ENCODE measurements at places on chromosomes 11 and 22.

GRCh38 chr22:47738472-47739013 lies 976.1 kb downstream of the TBC1D22A start:
- DNase-seq: no peak

DNA sequence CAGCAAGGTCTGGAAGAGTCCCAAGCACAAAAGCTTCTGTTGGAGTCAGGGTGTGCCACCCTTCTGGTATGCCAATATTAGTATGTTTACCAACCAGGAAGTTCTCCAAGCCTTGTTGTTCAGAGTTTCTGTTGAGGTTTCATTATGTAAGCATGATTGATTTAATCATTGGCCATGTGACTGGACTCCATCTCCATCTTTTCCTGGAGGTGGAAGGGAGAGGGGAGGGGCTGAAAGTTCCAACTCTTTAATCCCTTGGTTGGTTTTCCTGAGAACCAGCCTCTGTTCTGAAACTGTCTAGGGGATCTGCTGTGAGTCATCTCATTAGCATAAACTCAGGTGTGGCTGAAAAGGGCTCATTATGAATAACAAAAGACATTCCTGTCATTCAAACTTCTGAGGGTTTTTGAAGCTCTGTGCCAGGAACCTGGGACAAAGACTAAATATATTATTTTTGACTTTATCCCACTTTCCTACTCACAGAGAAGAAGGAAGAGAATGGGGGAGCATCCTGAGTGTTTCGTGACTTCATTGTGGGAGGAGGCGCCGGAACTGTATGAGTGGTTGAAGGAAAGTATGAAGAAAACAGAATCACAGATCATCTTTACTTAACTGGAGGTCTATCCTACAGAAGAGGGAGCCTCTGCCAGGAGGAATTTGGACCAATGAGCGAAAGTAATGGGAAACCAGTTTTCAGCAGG lies 138.2 kb downstream of the NECTIN1 start:
- no peak for DNase-seq

DNA sequence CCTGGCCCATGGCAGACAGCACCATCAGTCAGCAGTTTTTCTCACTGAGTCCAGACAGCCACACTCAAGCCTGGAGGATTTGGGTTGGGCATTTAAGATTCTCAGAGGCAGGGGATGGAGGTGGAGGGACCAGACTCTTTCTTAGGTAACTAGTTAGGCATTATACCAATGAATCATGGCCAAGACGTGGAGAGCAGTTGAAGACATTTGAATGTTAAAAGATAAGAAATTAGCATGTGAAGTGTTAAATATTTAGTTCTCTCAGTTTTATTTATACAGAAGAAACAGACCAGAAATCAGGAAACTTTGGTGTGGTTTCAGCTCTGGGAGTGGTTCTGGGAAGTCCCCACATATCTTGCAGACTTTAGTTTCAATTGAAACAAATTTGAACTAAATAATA lies 9.9 kb downstream of the GTF2H1 start:
- DNase-seq: no peak

DNA sequence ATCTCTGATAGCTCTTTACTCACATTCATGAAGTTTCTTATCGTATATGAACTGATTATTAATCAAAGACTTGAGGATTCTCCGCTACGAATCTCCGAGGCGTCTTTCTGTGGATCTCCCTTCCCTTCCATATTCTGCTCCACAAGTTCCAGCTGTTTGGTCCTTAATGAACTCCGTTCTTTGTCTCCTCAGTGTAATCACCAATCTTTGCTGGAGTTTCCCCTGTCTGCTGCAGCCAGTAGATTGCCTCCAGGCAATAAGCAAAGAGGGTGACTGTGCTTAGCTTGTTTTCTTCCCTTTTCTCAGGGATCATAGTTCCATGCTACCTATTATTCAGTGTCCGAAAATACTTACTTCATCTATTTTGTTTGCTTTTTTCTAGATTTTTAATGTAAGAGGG lies 169.6 kb upstream of the FOLH1 start:
- no peak for DNase-seq

DNA sequence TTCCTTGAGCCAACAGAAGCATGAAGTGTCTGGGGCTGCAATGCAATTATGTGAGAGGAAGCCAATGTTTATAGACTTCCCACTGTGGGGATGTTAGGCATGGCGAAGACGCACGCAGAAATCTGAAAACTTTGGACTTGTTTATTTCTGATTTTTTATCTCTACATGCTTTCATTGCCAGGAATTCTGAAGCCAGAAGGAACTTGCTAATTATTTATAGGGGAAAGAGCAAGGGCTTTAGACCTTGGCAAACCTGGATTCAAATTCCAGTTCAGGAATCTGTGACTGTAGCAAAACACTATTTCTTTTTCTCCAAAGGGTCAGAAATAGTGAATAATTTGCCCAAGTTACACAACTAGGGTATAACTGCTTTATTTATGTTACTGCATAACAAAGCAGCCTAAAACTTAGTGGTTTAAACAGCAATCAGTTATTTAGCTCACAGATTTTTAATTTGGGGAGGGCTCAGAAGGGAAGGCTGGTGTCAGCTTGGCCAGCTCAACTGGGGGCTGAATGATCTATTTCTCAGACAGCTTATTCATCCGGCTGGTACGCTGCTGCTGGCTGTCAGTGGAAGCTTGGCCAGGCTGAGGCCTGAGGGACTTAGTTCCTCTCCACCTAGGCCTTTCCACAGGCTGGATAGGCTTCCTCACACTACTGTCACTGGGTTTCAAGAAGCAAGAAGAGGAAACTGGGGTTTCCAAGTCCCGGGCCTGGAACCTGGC lies 1.9 kb upstream of the OR6Q1 start:
- no peak for DNase-seq

DNA sequence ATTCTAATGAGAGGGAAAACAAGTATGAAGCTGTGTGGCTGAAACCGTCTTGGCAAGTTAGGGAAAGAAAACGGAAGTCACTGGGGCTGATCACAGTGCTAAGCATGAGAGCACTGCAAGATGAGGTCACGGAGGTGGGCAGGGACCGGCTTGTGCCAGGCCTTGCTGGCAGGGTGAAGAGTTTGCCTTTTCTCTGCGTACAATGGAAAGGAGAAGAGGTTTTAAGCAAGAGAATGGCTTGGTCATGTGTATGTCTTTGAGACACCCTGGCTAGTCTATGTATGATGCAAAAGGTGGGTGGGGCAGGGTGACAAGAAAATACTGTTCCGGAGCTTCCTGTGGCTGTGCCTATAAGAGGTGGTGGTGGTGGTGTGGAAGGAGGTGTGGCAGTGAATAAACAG lies 567.9 kb downstream of the NTM start:
- no peak for DNase-seq

DNA sequence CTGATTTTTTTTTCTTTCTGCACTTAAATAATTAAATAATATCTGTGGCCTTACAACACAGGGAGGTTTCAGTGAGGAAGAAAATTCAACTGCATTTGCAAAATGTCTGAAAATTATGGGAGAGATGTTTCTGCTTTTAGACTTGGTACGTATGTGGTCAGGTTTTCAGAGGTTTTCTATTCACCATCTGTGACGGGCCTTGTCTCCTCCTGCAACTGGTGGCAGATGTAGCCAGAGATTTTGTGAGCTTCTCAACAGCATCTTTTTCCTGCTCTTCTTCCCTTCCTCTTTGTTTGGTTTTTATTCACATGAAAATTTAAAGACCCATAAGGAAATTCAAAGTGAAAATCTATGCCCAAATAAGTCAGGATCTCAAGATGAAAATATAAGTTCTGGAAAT lies 38.3 kb downstream of the ZBTB16 start:
- no peak for DNase-seq

DNA sequence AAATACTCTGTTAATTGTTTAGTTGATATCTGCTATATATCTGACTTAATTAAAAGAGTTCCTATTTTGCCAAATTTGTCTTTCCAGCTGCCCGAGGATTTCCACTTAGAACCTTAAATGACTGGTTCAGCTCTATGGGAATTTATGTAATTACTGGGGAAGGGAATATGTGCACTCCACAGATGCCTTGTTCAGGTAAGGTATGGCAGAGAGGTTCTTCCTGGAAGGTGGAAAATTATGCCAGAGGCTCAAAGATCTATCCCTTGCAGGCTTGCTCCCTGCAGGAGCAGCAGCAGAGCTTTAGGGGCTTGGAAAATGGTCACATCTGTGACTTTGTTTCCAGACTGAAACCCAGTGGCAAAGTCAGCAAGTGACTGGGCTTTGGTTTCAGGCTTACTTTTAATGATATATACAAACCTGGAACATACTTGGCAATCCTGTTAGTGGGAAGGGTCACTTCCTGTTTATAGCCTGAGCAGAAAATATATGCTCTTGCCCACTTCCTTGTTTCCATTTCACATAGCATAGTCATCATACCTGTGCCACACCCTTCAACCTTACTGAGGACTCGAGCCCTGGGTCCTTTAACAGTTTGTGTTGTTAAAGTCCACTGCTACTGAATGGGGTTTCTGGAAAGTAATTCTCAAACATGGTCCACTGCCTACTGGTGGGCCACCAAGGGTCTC lies 23.7 kb downstream of the WBP2NL start:
- no peak for DNase-seq

GRCh38 chr11:79579063-79579462 lies 138.2 kb upstream of the TENM4 start:
- DNase-seq: no peak

DNA sequence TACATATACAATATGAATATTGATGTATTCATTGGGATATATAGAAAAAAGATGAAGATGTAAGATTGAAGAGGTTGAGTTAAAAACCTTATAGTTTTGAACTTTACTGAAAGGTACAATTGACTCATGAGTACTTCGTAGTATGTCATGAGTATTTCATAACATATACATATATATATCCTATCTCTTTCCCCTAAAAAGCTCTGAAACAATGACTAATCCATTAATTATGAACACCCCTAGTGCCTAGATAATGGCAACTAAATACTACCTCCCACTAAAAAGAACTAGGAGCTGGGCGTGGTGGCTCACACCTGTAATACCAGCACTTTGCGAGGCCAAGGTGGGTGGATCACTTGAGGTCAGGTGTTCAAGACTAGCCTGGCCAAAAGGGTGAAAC lies 31.5 kb downstream of the SLC35F2 start:
- no peak for DNase-seq
